ENCODE measurements at places on chromosomes 6 and 20.

DNA sequence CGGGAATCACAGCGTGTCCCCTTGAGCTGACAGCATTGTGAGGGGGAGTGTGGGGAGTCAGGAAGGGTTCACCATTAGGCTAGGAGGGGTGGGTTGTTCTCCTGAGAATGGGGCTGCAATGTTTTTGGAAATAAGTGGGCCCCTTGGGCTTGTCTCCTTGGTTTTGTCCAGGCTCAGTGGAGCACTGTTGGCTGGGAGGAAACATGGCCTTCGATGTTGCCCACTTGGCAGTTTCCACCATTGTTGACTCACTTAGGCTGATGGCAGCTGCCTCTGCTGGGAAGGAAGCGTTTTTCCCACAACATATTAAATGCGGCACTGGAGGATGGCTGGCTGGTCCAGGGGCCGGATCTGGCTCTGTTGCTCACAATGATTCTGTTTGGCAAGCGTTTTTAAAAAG is 512.1 kb downstream of the QKI start:
- DNase-seq, result no peak

- DNase-seq, result no peak
These were observed 47.4 kb downstream of the SLC17A5 start for GRCh38 chr6:73606428-73606827.

DNA sequence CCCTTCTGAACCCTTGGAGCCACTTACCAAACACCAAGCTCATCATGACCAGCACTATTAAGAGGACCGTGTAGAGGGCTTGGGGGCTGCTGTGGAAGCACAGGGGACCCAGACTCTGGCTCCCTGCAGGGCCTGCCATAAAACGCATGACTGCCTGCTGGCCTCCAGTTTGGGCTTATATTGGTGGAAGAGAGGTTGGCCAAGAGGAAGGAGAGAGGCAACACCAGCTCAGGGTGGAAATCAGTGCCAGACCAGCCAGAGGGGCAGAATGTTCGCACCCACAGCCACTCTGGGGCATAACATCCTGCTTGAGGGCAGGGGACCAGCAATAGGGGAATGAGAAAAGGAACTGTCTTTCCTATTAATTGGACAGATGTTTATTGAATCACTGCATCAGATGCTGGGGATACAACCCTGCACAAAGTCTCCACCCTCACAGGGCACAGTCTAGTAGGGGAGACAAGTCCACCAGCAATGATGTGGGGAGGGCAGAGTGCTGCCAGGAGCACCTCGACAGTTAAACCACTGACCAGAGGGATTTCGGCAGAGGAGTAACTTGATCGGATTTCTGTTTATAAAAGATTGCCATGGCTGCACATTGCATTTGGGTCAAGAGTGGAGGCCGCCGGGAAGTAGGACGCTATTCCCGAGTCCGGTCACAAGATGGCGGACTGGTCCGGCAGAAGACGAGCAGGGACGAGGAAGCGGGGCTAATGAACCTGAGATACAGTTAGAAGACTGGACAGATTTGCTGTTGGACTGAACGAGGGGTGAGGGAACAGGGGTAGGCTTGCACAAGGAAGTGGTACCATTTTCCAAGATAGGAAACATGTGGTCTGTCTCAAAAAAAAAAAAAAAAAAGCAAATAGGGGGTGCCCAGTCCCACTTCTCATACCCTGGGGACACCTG is at the start of gene LY6G5C:
LY6G5C (minus strand) TSS at position 842 of the 909 bp plus-strand sequence; CDS start at position 148, 694 bp downstream.
- peak; percentile 43 for DNase-seq

GRCh38 chr20:44133424-44133823 is 53.6 kb downstream of the JPH2 start:
- DNase-seq, result no peak

DNA sequence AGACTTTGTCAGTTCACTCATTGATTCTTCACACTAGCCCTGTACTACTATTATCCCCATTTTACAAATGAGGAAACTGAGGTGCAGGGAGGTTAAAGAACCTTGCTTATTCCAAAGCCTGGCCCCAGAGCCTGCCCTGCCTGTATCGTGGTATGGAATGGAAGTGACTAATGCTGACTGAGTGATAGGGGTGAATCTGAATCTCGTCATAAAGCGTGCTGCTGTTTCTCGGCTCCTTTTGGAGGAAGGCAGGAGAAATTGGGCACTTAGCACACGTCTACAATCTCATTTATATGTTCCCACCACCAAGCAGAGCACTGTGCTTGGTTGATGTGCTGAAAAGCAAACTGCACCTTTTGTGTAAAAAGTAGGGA is 17.1 kb downstream of the GFRA4 start:
- no peak for DNase-seq

DNA sequence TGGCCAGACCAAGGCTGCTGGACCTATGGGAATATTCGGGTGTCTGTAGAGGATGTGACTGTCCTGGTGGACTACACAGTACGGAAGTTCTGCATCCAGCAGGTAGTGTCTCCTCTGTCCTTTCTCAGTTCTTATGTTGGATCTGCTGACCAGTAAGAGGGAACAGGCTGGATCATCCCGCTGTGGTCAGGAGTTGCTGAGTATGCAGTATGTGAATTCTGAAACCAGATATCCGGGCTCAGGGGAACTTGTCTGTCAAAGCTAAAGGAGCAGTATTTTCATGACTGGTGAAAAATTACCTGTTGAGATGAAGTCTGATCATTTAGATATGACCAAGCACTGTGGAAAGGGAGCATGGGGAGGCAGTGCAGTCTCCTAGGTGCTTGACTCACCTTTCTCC is 22.1 kb upstream of the GNRH2 start:
- DNase-seq, result no peak

Data from stimulated activated CD8-positive, alpha-beta memory T cell treated with anti-CD3 and anti-CD28 coated beads, Interleukin-7, amount 100 ng/mL, for 4 hours (primary cell).